Type B pancreatic cell (in vitro differentiated cells): ENCODE measurements at places on chromosomes 12 and 14.

DNA sequence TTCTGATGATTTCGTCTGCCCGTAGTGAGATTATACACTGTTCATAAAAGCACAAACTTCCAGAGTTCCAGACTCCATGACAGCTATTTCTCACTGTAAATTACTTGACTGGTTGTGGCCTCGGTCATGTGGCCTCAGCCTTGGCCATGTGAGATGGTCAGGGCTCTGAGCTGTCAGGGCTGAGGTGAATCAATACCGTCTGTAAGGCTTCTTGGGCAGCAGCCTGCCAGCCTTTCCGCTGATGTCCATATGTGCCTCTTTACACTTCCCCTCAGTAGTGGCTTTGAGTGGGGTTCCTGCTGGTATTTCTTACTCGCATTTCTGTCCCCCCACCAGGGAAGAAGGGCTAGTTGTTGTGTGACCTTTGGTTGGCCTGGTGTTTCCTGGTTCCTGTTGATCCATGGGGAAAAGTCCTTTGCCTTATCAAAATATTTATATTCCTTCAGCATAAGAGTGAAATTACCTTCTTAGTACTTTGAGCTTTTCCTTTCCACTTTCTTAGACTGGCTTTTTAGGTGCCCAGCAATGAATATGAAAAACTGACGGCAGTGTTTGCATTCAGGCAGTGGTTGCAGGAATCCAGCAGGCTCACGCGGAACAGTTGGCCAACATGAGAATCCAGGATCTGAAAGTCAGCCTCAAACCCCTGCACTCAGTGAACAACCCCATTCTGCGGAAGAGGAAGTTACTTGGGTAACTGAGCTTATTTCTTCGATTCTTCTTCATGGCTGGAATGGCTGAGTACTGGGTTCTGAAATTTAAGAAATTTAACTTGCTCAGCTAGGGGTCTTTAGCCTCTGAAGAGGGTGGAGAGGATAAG is 46.1 kb downstream of the MAPKAPK5 start:
- H3K27ac ChIP-seq: no peak overlapping the region
- DNase-seq: no peak
- no peak overlapping the region for H3K4me3 ChIP-seq
- H3K4me1 ChIP-seq: no peaks in the 10 kb centered on the region
- peaks cover 40% of the 10 kb centered on the region for H3K36me3 ChIP-seq

- no peaks in the 10 kb centered on the region for H3K4me1 ChIP-seq
- no peak for DNase-seq
- no peaks in the 10 kb centered on the region for H3K36me3 ChIP-seq
- H3K4me3 ChIP-seq: no peak overlapping the region
These were observed 91.6 kb upstream of the VRK1 start for GRCh38 chr14:96705422-96706092.

DNA sequence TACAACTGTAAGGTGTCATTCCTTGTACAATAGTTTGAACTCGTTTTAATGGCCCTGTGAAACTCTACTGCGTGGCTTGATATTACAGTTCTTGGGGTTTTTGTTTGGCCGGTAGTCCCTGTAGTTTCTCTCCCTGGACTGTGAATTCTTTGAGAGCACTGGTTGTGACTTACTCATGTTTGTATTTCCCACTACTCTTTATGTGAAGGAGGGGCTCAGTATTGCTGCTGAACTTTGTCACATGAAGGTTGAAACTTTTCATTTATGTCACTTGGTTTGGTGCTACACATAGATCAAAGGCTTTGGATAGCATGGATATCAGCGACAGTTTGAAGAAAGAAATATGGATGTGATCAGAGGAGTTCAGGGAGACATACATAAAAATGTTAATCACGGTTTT is 1.5 kb upstream of the POU6F1 start:
- peaks cover 4% of the 10 kb centered on the region for H3K36me3 ChIP-seq
- H3K4me3 ChIP-seq: peak overlapping the region; percentile 66
- peaks cover 15% of the 10 kb centered on the region for H3K4me1 ChIP-seq
- no peaks in the 10 kb centered on the region for H3K27me3 ChIP-seq
- peak overlapping the region; percentile 54 for H3K27ac ChIP-seq

DNA sequence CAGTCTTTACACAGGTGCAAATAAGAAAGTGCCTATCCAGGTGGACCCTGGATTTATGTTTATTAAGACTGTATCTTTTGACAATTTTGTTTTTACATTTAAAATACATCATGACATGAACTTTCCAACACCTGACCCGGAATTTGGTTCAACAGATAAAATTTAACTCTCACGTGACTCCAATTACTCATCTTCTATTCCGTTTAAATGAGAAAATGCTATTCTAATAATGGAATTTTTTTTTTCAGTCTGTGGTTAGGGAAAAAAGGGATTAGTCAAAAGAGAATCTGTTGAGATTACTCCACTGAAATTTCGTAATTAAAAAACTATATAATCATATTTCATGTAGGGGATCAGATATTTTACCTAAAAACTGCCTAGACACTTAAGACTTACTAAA is 11.1 kb downstream of the VPS37B start:
- no peak overlapping the region for H3K4me3 ChIP-seq
- no peak overlapping the region for H3K27ac ChIP-seq
- no peaks in the 10 kb centered on the region for H3K27me3 ChIP-seq
- peaks cover 9% of the 10 kb centered on the region for H3K36me3 ChIP-seq
- H3K4me1 ChIP-seq: peaks cover 53% of the 10 kb centered on the region

- peaks cover 21% of the 10 kb centered on the region for H3K36me3 ChIP-seq
- H3K27me3 ChIP-seq: no peaks in the 10 kb centered on the region
- peaks cover 26% of the 10 kb centered on the region for H3K4me1 ChIP-seq
- DNase-seq: no peak
- no peak overlapping the region for H3K4me3 ChIP-seq
- H3K27ac ChIP-seq: no peak overlapping the region
These were observed 41.3 kb downstream of the SSH1 start for GRCh38 chr12:108815875-108816594.

DNA sequence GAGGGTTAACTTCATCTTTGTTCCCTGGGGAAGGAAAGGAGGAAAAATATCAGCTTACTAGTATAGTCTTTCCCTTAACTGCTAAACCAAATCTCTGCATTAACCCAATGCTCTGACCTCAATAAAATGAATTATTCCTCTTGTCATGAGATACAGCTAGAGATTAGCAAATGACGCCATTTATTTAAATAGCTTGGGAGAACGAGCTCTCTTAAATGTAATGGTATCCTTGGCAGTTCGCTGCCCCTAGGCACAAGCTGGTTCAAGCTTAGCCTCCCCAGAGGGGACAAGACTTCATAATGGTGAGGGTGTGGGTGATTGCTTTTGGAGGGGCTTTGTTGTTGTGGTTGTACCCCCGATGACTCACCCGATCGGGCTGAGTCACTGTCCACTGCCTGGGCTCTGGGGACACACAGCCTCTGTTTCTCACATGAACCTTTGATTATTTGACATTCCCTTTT is 19.6 kb downstream of the FNTB start:
- peak overlapping the region; percentile 82 for H3K27ac ChIP-seq
- peaks cover 35% of the 10 kb centered on the region for H3K4me1 ChIP-seq
- H3K4me3 ChIP-seq: peak overlapping the region; percentile 51
- H3K27me3 ChIP-seq: no peaks in the 10 kb centered on the region

GRCh38 chr14:77053046-77053841 is 24.7 kb upstream of the IRF2BPL start:
- peak; percentile 81 for DNase-seq
- H3K36me3 ChIP-seq: no peaks in the 10 kb centered on the region
- no peak overlapping the region for H3K4me3 ChIP-seq
- H3K27me3 ChIP-seq: no peaks in the 10 kb centered on the region
- no peak overlapping the region for H3K27ac ChIP-seq

GRCh38 chr12:10031771-10032175 is 1.3 kb downstream of the CLEC9A start:
- no peak for DNase-seq
- H3K4me3 ChIP-seq: no peak overlapping the region
- no peak overlapping the region for H3K27ac ChIP-seq
- H3K4me1 ChIP-seq: no peaks in the 10 kb centered on the region
- peaks cover 8% of the 10 kb centered on the region for H3K27me3 ChIP-seq

DNA sequence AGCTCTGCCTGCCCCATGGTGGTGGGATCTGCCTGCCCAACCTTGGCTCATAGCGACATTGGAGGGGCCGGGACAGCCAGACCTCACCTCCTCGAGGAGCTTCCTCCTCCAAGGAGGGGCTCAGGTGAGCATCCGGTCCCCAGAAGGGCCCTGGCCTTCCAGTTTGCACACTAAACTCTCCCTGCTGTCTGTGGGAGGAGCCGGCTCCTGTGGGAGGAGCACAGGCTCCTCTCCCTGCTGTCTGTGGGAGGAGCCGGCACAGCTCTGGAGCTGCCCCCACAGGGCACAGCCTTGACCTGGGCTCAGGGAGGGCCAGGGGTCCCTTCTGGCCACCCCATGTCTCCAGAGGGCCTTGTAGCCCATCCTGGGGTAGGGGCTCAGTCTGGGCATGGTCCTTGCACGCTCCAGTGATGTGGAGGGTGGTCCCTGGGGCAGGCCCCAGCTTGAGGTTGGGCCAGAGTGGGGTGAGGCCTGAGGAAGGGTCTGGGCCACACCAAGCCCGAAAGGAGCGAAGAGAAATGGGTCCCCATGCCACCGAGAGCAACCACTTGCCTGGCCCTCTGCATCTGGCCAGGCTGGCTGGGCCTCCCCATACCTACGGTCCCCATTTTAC is 147.5 kb upstream of the C14orf180 start:
- H3K27me3 ChIP-seq: peaks cover 7% of the 10 kb centered on the region
- DNase-seq: no peak
- H3K4me3 ChIP-seq: no peak overlapping the region
- no peaks in the 10 kb centered on the region for H3K36me3 ChIP-seq
- no peak overlapping the region for H3K27ac ChIP-seq
- peaks cover 5% of the 10 kb centered on the region for H3K4me1 ChIP-seq

DNA sequence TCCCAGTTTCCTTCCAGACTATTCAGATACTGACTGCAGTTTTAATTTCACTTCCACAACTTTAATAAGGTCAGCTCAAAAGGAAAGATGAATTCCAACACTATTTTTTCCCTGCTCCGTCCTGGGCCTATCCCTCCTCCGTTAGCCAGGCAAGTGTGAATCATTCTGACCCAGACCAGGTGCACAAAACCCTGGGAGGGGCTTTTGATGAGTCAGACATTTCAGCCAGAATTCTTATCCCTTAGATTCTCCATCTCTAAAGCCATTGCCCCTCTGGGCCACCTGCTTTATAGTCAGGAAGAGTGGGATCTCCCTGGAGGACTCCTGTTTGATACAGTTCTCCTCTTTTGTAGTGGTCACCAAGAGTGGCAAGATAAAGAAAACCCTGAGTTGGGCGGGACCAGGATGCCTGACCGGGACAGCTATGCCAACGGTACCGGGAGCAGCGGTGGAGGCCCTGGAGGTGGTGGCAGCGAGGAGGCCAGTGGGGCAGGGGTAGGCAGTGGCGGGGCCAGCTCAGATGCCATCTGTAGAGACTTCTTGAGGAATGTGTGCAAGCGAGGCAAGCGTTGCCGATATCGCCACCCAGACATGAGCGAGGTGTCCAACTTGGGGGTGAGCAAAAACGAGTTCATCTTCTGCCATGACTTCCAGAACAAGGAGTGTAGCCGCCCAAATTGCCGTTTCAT is 2.2 kb downstream of the ZC3H10 start:
- DNase-seq: no peak
- H3K4me1 ChIP-seq: peaks cover 24% of the 10 kb centered on the region
- H3K27me3 ChIP-seq: peaks cover 4% of the 10 kb centered on the region
- H3K27ac ChIP-seq: peak overlapping the region; percentile 98
- H3K36me3 ChIP-seq: peaks cover 20% of the 10 kb centered on the region

DNA sequence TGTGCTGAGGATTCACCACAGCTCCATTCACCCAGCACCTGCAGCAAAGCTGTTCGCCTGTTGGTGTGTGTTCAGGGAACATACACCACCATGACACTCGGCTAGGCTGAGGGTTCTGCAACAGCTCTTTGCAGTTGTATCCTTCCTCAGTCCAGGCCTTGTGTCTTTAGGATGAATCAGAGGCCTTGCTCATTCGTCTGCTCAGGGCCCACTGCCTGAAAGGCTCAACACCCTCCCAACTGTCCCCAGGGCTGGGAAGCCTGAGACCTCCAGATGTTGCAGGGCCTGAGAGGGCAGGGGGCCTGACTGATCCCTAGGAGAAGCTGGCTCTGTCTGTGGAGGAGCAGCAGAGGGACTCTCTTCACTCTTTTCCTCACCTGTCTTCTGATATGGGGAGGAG is 11.2 kb downstream of the ZDHHC22 start:
- no peak overlapping the region for H3K4me3 ChIP-seq
- peaks cover 98% of the 10 kb centered on the region for H3K27me3 ChIP-seq

- peaks cover 41% of the 10 kb centered on the region for H3K4me1 ChIP-seq
- no peaks in the 10 kb centered on the region for H3K36me3 ChIP-seq
- peak overlapping the region; percentile 54 for H3K4me3 ChIP-seq
- H3K27ac ChIP-seq: peak overlapping the region; percentile 76
These were observed 58.4 kb downstream of the SLC25A47 start for GRCh38 chr14:100381395-100382105.

DNA sequence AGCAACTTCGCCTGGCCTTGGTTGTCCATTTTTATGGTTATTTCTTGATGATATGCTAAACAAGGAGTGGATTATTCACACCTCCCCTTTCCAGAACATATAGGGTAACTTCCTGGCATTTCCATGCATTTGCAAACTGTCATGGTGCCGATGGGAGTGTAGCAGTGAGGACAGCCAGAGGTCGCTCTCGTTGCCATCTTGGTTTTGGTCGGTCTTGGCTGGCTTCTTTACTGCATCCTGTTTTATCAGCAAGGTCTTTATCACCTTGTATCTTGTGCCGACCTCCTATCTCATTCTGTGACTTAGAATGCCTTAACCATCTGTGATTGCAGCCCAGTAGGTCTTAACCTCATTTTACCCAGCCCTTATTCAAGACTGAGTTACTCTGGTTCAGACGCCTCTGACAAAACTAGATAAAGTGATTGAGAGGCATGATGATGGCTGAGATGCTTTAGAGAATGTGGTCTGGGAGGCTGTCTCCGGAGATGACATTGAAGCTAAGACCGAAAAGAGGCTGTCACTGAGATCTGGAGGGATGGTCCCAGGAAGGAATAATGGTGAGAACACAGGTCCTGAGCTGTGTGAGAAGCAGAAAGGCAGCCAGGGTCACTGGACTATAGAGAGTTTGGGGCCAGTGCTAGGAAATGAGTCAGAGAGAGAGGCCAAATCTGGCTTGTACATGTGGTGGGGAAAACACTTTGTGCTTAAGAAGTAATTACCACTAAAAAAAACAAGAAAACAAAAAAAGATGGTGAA is 2.9 kb downstream of the GLT1D1 start:
- H3K4me1 ChIP-seq: peaks cover 2% of the 10 kb centered on the region
- DNase-seq: no peak
- H3K4me3 ChIP-seq: no peak overlapping the region
- H3K27me3 ChIP-seq: peaks cover 43% of the 10 kb centered on the region
- no peak overlapping the region for H3K27ac ChIP-seq

GRCh38 chr12:118059341-118060191 is 1.4 kb downstream of the WSB2 start:
- H3K36me3 ChIP-seq: no peaks in the 10 kb centered on the region
- H3K27me3 ChIP-seq: no peaks in the 10 kb centered on the region
- H3K4me3 ChIP-seq: peak overlapping the region; percentile 87
- peaks cover 38% of the 10 kb centered on the region for H3K4me1 ChIP-seq

DNA sequence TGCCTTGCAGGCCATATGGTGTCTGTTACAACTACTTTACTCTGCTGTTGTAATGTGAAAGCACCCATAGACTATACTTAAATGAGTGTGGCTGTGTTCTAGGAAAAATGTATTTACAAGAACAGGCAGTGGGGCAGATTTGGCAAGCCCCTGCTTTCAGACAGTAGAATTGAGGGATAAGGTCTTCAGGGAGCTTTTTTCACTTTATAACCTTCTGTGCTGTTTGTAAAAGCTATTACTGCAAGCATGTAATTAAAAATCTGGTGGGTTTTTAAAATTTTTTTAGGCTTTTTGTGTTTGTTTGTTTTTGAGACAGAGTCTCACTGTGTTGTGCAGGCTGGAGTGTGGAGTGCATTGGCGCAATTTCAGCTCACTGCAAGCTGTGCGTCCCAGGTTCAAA is 73.9 kb downstream of the VEZT start:
- no peak overlapping the region for H3K27ac ChIP-seq
- H3K27me3 ChIP-seq: no peaks in the 10 kb centered on the region
- H3K36me3 ChIP-seq: peaks cover 25% of the 10 kb centered on the region
- no peak overlapping the region for H3K4me3 ChIP-seq
- H3K4me1 ChIP-seq: peaks cover 10% of the 10 kb centered on the region
